ENCODE measurements at places on chromosomes 1 and 21.
A peak's percentile ranks its signal among the peaks of the same experiment; 100 is the strongest.

DNA sequence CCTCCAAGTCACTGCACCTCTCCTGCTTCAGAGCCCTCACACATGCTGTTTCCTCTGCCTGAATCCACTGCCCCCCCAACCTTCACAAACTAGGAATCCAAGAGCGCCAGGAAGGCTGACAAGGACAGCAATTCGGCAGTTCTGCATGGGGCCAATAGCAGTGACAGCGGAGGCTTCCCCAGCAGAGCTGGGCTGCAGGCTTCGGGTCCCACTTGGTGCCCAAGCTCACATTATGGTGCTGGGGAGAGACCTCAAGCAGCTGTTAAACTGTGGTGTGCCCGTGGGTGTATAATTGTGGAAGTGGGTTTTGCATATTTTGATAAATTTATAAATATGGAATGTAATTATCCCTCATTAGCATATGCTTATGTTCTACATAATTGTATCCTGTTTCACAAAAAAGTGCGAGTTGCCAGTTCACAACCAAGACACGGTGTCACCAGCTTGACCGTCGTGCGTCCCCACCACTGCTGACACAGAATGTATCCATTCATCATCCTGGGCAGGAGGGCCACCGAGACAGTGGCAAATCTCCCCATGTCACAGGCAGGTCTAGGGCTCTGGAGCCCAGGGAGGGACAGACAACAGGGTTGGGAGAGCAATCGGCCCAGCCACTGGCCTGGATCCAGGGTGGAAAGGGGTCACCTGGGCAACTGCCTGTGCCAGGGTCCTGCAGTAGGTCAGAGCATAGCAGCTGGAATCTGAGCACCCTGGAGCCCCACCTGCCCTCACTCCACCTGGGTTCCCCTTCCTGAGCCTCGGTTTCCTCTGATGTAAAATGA, 81.6 kb downstream of the MATN1 start:
- H3K4me1 ChIP-seq = no peaks in the 10 kb centered on the region
- no peak overlapping the region for H3K4me3 ChIP-seq
- no peaks in the 10 kb centered on the region for H3K27me3 ChIP-seq
- DNase-seq = no peak

DNA sequence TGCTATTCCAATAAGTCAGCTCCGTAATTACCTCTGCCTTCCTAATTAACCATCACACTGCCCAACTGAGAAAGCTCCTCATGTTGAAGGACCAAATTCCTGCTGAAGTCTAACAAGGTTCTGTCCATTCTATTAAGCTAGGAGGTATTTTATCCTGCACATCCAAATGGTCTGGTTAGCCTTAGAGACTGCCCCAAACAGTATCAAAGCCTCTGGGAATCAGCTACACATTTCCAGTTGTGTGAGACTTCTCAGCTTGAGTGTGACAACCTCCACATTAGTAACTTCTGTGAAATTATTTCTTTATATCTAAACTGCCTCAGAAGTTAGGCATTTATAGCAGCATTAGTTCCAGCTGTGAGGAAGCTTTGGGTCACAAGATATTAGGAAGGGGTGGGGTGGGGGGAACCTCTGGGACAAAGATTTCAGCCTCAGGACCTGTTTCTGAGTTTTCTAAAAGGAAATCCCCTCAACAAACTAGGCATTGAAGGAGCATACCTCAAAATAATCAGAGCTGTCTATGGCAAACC, 150.5 kb upstream of the DUSP10 start:
- no peak for DNase-seq
- peaks cover 6% of the 10 kb centered on the region for H3K4me1 ChIP-seq
- no peak overlapping the region for H3K27ac ChIP-seq
- no peaks in the 10 kb centered on the region for H3K36me3 ChIP-seq

DNA sequence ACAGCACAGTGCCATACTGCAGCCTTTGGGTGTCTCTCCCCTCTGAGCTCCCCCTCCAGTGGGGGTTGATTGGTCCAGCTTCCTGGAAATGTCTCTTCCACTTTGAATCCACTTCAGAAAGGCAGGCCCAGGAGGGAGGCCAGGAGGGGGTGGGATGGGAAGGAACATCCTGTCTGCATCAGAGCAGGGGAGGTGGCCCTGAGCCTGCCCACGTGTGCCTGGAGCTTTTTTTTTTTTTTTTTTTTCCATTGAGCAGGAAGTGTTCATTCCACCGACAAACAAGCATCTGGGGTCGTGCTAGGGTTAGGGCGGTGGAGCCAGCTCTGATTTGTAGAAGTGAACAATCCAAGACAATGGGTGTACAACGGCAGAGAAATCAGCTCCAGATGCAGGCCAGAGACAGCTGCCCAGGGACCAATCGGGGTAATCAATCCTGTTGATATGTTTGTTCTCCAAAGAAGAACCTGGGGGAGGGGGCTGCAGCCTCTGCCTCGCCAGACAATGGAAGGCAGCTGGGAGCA, 93.3 kb downstream of the SSBP3 start:
- H3K27ac ChIP-seq = peak overlapping the region; percentile 73
- peak; percentile 84 for DNase-seq
- no peak overlapping the region for H3K4me3 ChIP-seq
- peaks cover 72% of the 10 kb centered on the region for H3K4me1 ChIP-seq
- no peaks in the 10 kb centered on the region for H3K36me3 ChIP-seq
- no peaks in the 10 kb centered on the region for H3K27me3 ChIP-seq

DNA sequence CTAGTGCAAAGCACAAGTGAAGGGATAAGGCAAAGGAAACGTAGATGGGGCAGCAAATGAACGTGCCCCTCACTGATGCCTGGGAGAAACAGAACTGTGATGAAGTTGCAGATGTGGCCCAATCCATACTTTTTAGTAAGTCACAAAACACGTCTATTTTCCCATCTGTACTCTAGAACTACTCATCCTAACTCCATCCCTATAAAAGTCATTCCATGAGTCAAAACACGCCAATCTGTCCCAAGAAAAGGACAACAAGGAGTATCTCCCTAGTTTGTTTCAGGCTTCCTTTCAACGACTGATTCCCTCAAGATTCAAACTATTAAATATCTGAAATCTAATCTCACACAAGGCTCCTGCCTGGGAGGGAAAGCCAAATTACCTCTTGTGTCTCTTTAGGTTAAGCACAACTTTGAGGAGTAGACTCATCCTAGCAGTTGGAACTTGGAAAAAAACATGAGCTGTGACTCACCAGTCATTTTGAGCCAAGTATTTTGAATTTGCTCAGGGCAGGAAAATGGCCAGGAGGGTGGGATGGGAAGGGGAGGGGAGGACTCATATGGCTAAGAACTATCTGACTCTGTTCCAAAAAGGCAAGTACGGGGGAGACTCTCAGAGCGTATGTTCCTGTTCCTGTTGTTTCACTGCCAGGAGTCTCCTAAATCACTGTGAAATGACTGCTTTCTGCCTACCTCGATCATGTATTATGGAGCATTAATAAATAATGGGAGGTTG, 214.5 kb upstream of the CAMK1G start:
- no peak overlapping the region for H3K27ac ChIP-seq
- no peak for DNase-seq
- peaks cover 3% of the 10 kb centered on the region for H3K4me1 ChIP-seq
- H3K27me3 ChIP-seq = no peaks in the 10 kb centered on the region
- no peak overlapping the region for H3K4me3 ChIP-seq

DNA sequence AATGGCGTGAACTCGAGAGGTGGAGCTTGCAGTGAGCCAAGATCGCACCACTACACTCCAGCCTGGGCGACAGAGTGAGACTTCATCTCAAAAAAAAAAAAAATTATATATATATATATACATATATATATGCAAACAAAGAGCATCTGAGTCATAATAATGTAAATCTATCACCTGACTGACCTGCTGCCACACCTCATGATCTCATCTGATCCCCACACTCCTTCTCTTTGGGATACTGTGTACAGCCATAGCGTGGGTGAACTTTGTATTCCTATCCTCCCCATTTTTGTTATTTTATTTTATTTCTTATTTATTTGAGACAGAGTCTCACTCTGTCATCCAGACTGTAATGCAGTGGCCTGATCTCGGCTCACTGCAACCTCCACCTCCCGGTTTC, 2.6 kb upstream of the HDAC1 start:
- no peak overlapping the region for H3K4me3 ChIP-seq
- H3K27me3 ChIP-seq = no peaks in the 10 kb centered on the region
- no peak for DNase-seq

- no peaks in the 10 kb centered on the region for H3K36me3 ChIP-seq
- no peak for DNase-seq
- no peaks in the 10 kb centered on the region for H3K27me3 ChIP-seq
- H3K4me3 ChIP-seq = no peak overlapping the region
Measured at GRCh38 chr1:212104586-212105325, 69.2 kb downstream of the DTL start.

GRCh38 chr1:6426972-6427350, 2.4 kb downstream of the ESPN start:
- no peaks in the 10 kb centered on the region for H3K36me3 ChIP-seq
- no peak overlapping the region for H3K27ac ChIP-seq
- DNase-seq = no peak
- H3K4me3 ChIP-seq = no peak overlapping the region
- peaks cover 26% of the 10 kb centered on the region for H3K4me1 ChIP-seq

- no peak overlapping the region for H3K4me3 ChIP-seq
- H3K27ac ChIP-seq = no peak overlapping the region
- no peaks in the 10 kb centered on the region for H3K36me3 ChIP-seq
- peaks cover 10% of the 10 kb centered on the region for H3K4me1 ChIP-seq
Measured at GRCh38 chr1:100773444-100773843, 53.9 kb downstream of the VCAM1 start.

DNA sequence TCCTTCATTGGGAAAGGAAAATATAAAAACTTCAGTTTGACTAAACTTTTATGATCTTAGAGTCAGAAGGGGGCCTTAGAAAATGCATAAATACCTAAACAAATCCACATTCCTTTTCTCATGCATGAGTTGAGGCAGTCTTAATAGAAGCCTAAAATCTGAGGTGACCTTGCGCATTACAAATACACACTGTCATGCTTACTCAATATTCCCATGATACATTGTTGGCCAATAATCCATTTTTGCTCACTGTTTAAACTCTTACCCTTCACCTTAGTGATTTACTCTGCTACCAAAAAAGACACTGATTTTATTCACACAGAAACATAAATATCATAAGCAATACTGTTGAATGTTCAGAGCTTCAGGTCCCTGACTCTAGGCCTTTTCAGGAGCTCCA, 19.1 kb upstream of the TMCO1 start:
- H3K27ac ChIP-seq = no peak overlapping the region
- no peaks in the 10 kb centered on the region for H3K36me3 ChIP-seq
- H3K4me1 ChIP-seq = no peaks in the 10 kb centered on the region

- peaks cover 14% of the 10 kb centered on the region for H3K4me1 ChIP-seq
- no peaks in the 10 kb centered on the region for H3K36me3 ChIP-seq
- no peak overlapping the region for H3K27ac ChIP-seq
- H3K27me3 ChIP-seq = no peaks in the 10 kb centered on the region
- no peak overlapping the region for H3K4me3 ChIP-seq
Measured at GRCh38 chr1:64005801-64006200, 197.6 kb upstream of the UBE2U start.

DNA sequence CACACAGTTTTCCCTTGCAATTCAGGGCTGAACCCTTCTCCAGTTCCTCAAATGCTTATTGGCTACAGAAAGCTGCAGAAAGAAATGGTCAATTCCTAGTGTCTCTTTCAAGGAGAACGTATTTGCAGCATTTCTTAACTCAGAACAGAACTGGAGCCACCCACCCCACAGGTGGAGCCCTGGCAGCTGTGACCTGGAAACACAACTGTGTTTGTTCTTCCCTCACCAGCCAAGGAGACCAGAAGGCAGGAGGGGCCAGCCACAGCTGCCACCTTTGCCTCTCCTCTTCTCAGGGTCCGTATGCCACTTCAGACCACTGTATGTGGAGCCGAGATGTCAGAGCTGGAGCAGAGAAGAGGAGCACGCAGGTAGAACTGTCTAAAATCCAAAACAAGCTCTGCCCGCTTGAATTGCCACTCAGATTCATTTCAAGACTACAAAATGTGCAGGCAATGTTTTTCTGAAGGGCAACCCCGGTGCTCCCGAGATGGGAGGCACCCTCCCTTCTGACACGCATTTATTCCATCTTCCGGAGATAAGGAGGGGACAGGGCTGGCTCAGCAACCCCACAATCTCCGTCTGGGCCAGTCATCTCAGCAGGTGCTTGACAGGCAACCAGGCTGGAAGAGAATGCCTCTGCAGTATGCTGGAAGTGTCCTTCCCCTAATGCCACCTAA, 16.7 kb downstream of the CD247 start:
- H3K27ac ChIP-seq = no peak overlapping the region
- H3K4me1 ChIP-seq = no peaks in the 10 kb centered on the region
- no peak for DNase-seq

GRCh38 chr21:27269644-27270043, 302.8 kb upstream of the ADAMTS5 start:
- H3K27ac ChIP-seq = no peak overlapping the region
- DNase-seq = no peak
- no peaks in the 10 kb centered on the region for H3K36me3 ChIP-seq
- H3K4me3 ChIP-seq = no peak overlapping the region

DNA sequence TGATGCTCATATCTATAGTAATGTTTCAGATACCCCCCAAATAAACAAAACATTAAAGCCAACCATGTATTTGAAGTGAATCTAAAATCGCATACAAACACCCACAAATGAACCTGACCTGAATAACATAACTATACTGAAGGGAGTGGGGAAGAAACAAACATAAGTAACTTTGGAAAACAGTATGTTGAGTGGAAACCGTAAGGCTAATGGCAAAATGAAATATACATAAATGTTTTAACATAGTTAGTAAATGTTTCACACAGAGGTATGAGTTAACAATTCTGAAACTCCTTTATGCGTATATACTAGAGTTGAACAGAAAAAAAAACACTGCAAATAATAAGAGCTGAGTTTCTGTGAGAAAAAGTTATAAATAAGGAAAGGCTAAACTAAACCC, 125.6 kb downstream of the ACBD6 start:
- no peaks in the 10 kb centered on the region for H3K4me1 ChIP-seq
- no peak for DNase-seq
- H3K36me3 ChIP-seq = no peaks in the 10 kb centered on the region

- no peak for DNase-seq
- H3K4me1 ChIP-seq = peaks cover 55% of the 10 kb centered on the region
- H3K27me3 ChIP-seq = no peaks in the 10 kb centered on the region
- no peak overlapping the region for H3K4me3 ChIP-seq
Measured at GRCh38 chr21:29289317-29289716, 9.4 kb upstream of the BACH1 start.

- H3K4me3 ChIP-seq = no peak overlapping the region
- H3K27me3 ChIP-seq = no peaks in the 10 kb centered on the region
- H3K4me1 ChIP-seq = no peaks in the 10 kb centered on the region
- H3K36me3 ChIP-seq = no peaks in the 10 kb centered on the region
- H3K27ac ChIP-seq = no peak overlapping the region
Measured at GRCh38 chr21:25176637-25177412, 430.5 kb downstream of the MRPL39 start.

DNA sequence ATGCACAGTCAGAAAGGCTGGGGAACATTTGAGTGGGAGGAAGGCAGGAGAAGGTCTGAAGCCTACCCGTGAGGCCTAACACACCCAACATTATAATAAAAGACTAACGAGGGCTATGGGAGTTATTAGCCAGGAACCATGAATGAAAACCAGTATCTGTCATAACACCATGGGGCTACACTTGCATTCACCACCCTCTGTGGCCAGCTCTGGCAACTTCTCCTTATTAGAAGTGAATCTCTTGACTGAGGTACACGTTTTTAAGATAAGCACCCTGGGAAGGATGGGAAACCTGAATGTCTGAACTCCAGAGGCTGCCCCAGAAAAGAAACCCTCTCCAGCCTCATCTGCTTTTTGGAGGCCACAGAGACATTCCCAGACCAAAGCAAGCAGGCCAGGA, 204.3 kb upstream of the RAB4A start:
- H3K27me3 ChIP-seq = no peaks in the 10 kb centered on the region
- H3K4me1 ChIP-seq = peaks cover 3% of the 10 kb centered on the region
- no peak for DNase-seq
- H3K4me3 ChIP-seq = no peak overlapping the region
- peak overlapping the region; percentile 78 for H3K27ac ChIP-seq

GRCh38 chr1:94285031-94285654, 47.8 kb upstream of the ARHGAP29 start:
- peaks cover 7% of the 10 kb centered on the region for H3K4me1 ChIP-seq
- H3K36me3 ChIP-seq = no peaks in the 10 kb centered on the region
- H3K27me3 ChIP-seq = no peaks in the 10 kb centered on the region
- DNase-seq = no peak
- no peak overlapping the region for H3K4me3 ChIP-seq

Data from heart right ventricle (tissue), 16 donors.